PC-3 (cell line): ENCODE measurements at places on chromosomes 4 and X. TPM values are rescaled to one million over a fixed set of nuclear protein-coding genes. Genes with fewer than 3 reads are reported as not detected.
A peak's percentile ranks its signal among the peaks of the same experiment; 100 is the strongest.

DNA sequence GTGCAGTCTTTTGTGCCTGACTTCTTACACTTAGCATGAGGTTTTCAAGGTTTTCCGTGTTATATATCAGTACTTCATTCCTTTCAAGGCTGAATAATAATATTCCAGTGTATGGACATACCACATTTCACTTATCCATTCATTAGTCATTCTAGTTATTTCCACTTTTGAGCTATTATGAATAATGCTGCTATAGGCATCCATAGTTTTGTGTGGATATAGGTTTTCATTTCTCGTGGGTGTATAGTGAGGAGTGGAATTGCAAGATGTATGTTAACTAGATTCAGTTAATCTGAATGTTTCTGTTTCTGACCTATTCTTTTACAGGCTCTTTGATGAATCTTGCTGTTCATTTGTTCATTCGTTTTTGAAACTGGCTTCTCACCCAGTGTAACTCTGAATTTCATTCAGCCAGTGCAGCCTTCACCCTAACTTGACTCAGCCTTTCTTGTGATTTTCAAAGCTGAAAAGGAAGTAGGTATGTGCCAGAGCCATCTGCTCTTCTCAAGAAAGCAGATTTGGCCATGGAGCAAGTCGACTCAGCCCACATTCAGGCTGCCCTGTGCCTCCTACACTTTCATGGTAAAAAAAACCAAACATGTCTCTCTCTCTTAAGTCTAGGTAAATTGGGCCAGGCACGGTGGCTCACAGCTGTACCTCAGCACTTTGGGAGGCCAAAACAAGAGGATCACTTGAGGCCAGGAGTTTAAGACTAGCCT, 56.3 kb upstream of the NOCT start:
- H3K4me1 ChIP-seq: no peaks in the 10 kb centered on the region
- H3K27me3 ChIP-seq: no peaks in the 10 kb centered on the region
- H3K36me3 ChIP-seq: no peaks in the 10 kb centered on the region

DNA sequence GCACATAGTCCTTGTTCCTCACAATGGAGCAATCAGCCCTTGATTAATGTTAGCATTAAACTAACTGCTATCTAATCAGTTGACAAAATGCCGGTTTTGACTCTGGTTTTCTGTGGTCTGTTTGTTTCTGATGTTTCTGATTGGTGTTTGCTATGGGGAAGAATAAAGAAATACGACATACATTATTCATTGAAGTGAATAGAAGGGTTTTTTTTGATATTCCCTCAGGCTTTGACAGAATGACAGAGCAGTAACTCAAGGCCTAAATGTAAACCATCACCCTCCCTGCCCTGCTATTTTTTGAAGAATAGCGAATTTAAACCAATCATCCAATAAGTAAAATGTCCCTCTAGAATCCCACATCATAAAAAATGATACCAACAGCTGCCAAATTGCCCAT, 65.5 kb upstream of the HS3ST1 start:
- no peak for DNase-seq
- H3K36me3 ChIP-seq: no peaks in the 10 kb centered on the region
- no peak overlapping the region for H3K4me3 ChIP-seq
- peaks cover 30% of the 10 kb centered on the region for H3K4me1 ChIP-seq
- no peak overlapping the region for H3K27ac ChIP-seq

DNA sequence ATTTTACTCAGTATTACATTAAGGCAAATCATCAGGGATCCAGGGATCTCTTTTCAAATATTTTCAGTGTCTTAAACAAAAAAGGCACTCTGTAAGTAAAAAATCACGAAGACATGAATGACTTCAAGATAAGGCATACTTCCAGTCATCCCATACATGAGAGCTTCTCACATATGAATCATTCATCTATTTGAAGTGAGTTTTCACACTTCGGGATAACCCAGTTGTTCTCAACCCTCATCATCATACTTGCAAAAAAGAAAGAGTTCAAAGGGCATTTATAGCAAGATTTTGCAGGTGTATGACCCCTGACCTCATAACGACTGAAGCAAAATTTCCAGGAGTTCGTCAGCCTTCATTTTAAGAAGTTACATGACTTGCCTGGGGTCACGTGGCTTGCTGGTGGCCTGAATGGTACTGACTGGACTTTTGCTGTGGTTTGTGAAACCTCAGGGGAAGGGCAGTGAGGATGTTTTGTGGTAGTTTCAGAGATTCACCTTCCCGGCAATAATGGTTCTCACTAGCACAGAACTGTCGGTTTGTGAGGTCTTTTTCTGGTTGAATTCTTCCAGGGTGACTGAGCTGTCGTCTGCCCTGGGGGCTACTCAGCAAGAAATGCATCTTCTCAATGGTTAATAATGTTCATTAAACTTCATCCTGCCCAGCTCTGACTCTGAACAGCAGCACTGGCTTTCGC, 115.8 kb upstream of the SHISA3 start:
- H3K27me3 ChIP-seq: no peaks in the 10 kb centered on the region
- peaks cover 25% of the 10 kb centered on the region for H3K4me1 ChIP-seq
- no peak overlapping the region for H3K27ac ChIP-seq
- H3K4me3 ChIP-seq: peak overlapping the region; percentile 10; the same call in 1 of the 2 replicates

GRCh38 chr4:136526517-136526916, 1005.8 kb downstream of the PCDH18 start:
- H3K36me3 ChIP-seq: no peaks in the 10 kb centered on the region
- DNase-seq: no peak
- no peak overlapping the region for H3K4me3 ChIP-seq
- no peaks in the 10 kb centered on the region for H3K4me1 ChIP-seq

DNA sequence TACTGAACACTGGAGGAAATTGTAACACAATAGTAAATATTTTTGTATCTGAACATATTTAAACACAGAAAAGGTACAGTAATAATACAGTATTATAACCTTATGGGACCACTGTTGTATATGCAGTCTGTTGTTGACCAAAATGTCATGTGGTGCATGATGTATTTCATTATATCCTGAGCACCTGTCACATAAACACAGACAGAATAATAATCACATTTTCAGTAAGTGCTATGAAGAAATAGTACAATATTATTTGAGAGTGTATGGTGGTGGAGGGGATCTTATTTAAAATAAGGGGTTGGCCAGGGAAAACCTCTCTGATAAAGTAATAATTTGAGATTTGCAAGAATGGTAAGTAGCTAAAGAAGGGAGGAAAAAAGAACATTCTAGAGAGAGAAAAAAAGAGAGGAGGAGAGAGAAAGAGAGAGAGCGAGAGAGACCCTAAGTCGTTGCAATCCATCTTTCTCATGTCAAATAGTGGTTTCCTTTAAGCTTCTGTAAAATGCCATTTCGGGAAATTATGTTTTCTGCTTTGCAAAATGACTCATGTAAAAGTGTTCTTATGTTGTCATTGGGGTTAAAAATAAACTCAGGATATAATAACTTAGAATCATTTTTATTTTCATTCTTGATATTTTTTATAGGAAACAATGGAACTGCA, 19.3 kb upstream of the CLNK start:
- H3K27me3 ChIP-seq: no peaks in the 10 kb centered on the region
- no peak for DNase-seq
- H3K4me1 ChIP-seq: peaks cover 22% of the 10 kb centered on the region
- no peak overlapping the region for H3K4me3 ChIP-seq
- H3K27ac ChIP-seq: peak overlapping the region; percentile 44; the same call in 1 of the 2 replicates
- H3K36me3 ChIP-seq: no peaks in the 10 kb centered on the region

- DNase-seq: peak; percentile 11
- H3K4me1 ChIP-seq: no peaks in the 10 kb centered on the region
- no peak overlapping the region for H3K27ac ChIP-seq
- H3K27me3 ChIP-seq: no peaks in the 10 kb centered on the region
- no peaks in the 10 kb centered on the region for H3K36me3 ChIP-seq
- no peak overlapping the region for H3K4me3 ChIP-seq
Observed at GRCh38 chr4:148716431-148717052, 274.3 kb upstream of the NR3C2 start.

GRCh38 chr4:55365345-55365728, 19.3 kb downstream of the SRD5A3 start:
- H3K4me3 ChIP-seq: no peak overlapping the region
- H3K36me3 ChIP-seq: 0 out of 2 replicates have a peak, but pooled peaks cover 5% of the 10 kb centered on the region
- H3K27ac ChIP-seq: no peak overlapping the region
- no peak for DNase-seq
- H3K4me1 ChIP-seq: peaks cover 16% of the 10 kb centered on the region

- H3K27me3 ChIP-seq: no peaks in the 10 kb centered on the region
- no peak overlapping the region for H3K27ac ChIP-seq
- H3K4me3 ChIP-seq: peak overlapping the region; percentile 98
- H3K36me3 ChIP-seq: no peaks in the 10 kb centered on the region
- peaks cover 33% of the 10 kb centered on the region for H3K4me1 ChIP-seq
Observed at GRCh38 chr4:86592553-86593249, 1.4 kb upstream of the PTPN13 start.

GRCh38 chrX:70331161-70331560, 41.3 kb downstream of the KIF4A start:
- DNase-seq: peak; percentile 51
- no peaks in the 10 kb centered on the region for H3K27me3 ChIP-seq

- DNase-seq: no peak
- no peak overlapping the region for H3K4me3 ChIP-seq
- H3K27me3 ChIP-seq: no peaks in the 10 kb centered on the region
- no peak overlapping the region; the same call in 1 of the 2 replicates for H3K27ac ChIP-seq
- no peaks in the 10 kb centered on the region for H3K36me3 ChIP-seq
- H3K4me1 ChIP-seq: peaks cover 25% of the 10 kb centered on the region
Observed at GRCh38 chr4:79650794-79651431, 242.9 kb upstream of the GK2 start.

GRCh38 chr4:123696687-123697086, 300.1 kb downstream of the SPRY1 start:
- H3K27me3 ChIP-seq: no peaks in the 10 kb centered on the region
- H3K4me3 ChIP-seq: no peak overlapping the region
- no peak for DNase-seq
- H3K27ac ChIP-seq: no peak overlapping the region
- H3K4me1 ChIP-seq: no peaks in the 10 kb centered on the region

DNA sequence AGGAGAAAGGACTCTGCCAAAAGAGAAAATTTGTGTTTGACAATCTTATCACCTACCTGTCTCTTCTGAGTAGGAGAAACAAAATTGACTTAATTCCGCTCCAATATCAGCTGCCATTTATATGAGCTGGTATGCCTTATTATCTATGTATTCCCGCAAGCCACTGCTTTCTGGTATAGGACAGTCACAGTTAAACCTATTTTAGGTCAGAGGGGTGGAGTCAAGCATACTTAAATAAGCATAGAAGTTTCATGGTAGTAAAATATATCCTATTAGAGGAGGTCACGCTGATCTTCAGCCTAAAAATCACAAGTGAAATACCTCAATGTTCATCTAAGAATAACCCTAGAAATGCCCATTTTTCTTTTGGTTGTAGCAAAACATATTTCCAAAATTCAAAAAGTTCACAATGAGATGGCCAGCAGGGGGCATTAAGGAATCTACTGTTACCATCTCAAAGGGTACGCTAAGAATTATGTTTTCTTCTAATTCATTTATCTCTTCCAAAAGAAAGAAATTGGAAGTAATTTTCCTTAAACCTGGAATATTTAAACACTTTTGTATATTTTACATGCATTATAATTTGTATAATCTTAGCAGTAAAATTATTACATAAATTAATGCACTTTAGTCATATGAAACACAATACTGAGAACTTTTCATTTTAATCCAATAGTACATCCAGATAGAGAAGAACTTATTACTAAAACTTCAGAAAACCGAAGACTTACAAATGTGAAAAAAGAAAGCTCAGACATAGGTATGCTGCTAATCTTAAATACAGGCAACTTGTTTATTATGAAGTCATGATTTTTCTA, 10.5 kb downstream of the PPAT start:
- DNase-seq: peak; percentile 61
- H3K36me3 ChIP-seq: peaks cover 6% of the 10 kb centered on the region
- H3K4me3 ChIP-seq: no peak overlapping the region

GRCh38 chr4:100849319-100849718, 331.5 kb upstream of the EMCN start:
- no peaks in the 10 kb centered on the region for H3K27me3 ChIP-seq
- H3K27ac ChIP-seq: no peak overlapping the region
- no peaks in the 10 kb centered on the region for H3K36me3 ChIP-seq
- no peak for DNase-seq
- H3K4me1 ChIP-seq: no peaks in the 10 kb centered on the region

GRCh38 chrX:119407681-119408080, 8.5 kb downstream of the SLC25A43 start:
- no peak for DNase-seq
- H3K36me3 ChIP-seq: peaks cover 4% of the 10 kb centered on the region; the same call in 1 of the 2 replicates
- H3K27me3 ChIP-seq: no peaks in the 10 kb centered on the region
- no peak overlapping the region for H3K4me3 ChIP-seq

GRCh38 chrX:9476810-9477575, 12.1 kb downstream of the TBL1X start:
- H3K36me3 ChIP-seq: peaks cover 4% of the 10 kb centered on the region
- DNase-seq: no peak
- H3K27me3 ChIP-seq: no peaks in the 10 kb centered on the region
- H3K4me3 ChIP-seq: no peak overlapping the region

- no peaks in the 10 kb centered on the region for H3K36me3 ChIP-seq
- H3K27ac ChIP-seq: peak overlapping the region; percentile 97
- peaks cover 51% of the 10 kb centered on the region for H3K4me1 ChIP-seq
Observed at GRCh38 chrX:74449322-74449936, 28.1 kb downstream of the SLC16A2 start.

DNA sequence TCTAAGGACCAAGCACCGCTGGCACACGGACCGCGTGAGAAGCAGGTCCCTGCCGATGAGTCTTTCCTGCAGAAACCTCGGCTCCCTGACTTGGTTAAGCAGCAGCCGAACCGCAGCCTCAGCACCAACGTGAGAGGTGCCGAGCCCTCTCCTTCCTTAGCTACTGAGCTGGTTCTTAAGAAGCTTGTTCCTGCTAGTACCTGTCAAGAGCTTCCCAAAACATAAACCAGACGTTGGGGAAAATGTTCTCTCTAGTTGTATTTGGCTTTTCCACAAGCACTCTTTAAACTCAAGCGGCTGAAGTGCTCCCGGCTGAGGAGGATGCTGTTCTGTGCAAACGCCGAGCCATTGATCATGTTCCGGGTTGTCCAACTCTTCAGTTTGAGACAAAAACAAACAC, 29.3 kb upstream of the TLR3 start:
- peaks cover 2% of the 10 kb centered on the region for H3K27me3 ChIP-seq
- peak overlapping the region; percentile 50 for H3K4me3 ChIP-seq
- no peaks in the 10 kb centered on the region for H3K4me1 ChIP-seq
- peak; percentile 4 for DNase-seq
- H3K36me3 ChIP-seq: no peaks in the 10 kb centered on the region

GRCh38 chrX:129574214-129574613, 34.2 kb downstream of the OCRL start:
- no peak for DNase-seq
- no peaks in the 10 kb centered on the region for H3K27me3 ChIP-seq
- H3K27ac ChIP-seq: no peak overlapping the region

The PDLIM3 gene
- 0.47 TPM in 1 of 2 replicates, not detected in the other for total RNA-seq

The SRPK3 gene
- 0.40 and 1.5 TPM in 2 replicates for total RNA-seq
